Hematopoietic multipotent progenitor cell treated with erythropoietin and hydrocortisone succinate and interleukin-3 and kit ligand, for 17 days (in vitro differentiated cells): ENCODE measurements at places on chromosomes 1 and 21.
A peak's percentile ranks its signal among the peaks of the same experiment; 100 is the strongest.

- no peak for DNase-seq
Observed at GRCh38 chr1:33599516-33600115, 127.2 kb downstream of the ZSCAN20 start.

DNA sequence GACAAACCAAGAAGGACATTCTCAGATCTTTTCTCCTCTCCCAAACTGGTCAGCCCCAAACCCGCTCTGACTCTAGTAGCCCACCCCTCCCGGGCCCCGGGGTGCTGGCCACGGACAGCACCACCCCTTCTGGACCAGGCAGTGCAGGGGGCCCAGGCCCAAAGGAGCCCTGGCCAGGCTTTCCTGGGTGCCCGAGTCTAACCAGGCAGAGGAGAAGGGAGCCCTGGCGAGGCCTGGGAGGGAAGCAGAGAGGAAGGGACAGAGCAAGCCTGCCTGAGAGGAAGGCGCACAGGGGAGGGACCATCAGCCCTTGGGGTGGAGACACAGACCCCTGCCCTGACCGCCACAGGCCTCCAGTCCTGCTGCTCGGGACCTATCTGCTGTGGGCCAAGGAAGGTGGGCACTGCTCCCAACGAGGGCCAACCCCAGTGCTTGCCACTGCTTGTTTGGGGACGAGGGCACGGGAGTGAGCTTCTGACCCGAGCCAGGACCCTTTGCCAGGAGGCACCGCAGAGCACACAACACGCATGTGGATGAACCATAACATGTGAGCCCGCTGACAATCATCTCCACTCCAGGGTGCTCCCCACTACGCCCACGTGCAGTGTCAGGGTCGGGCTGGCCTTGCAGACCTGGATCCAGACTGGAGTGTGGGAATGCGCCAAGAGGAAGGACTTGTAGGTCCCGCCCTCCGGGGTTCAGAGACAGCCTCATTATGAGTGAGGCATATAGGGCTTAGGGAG lies 57.6 kb downstream of the KCNAB2 start:
- no peak for DNase-seq

DNA sequence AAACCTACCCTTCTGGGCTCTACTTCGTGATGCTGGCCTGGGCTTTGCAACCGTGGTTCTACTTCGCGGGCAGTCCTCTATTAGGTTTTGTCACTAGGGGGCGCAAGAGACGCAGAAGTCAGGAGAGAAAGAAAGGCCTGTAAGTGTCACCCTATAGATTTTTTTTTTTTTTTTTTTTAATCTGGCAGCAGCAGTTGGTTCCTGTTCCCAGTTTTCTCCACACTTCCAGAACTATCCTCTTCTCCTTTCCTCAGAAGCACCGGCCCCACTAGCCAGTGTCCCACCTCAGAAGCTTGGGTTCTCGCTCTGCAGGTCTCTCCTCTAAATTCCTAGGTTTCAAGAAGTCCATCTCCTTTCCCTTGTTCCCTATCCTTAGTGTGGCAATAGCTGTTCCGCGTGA lies 9.1 kb upstream of the LCE2D start:
- DNase-seq: peak; percentile 53

GRCh38 chr1:72567521-72567920 lies 285.2 kb upstream of the NEGR1 start:
- no peak for DNase-seq

GRCh38 chr1:234911787-234912186 lies 216.8 kb downstream of the TOMM20 start:
- no peak for DNase-seq

DNA sequence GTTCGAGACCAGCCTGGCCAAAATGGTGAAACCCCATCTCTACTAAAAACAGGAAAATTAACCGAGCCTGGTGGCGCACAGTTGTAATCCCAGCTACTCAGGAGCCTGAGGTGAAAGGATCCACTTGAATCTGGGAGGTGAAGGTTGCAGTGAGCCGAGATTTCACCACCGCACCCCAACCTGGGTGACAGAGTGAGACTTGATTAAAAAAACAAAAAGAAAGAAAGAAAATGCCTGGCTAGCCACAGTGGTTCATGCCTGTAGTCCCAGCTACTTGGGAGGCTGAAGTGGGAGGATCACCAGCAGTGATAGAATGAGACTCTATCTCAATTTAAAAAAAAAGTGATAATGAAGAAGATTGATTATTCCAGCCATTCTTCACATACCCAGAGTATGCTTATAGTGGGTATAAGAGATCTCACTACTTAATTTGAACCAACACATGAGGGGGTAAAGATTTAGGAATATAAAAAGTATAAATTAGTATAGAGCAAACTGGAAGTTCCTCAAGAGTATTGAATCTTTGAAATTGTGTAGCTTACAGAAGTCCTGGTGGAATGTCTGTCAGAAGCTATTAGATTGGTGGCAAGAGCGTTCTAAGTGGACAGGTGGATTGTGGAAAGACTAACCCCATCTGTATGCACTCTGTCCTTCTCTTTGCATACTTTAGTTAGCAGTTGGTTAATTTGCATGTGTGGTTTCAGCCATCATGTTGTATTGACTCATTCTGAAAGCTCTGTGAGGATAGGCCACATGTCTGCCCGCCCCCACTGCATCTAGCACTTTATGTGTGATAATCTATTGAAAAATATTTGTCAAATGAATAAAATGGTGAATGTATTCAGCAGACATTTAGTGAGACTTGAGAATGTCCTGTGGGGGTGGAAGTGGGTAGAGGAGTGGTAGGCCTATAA lies 25.0 kb downstream of the RLF start:
- DNase-seq: no peak

- no peak for DNase-seq
Observed at GRCh38 chr1:202213361-202214088, 19.9 kb downstream of the LGR6 start.

DNA sequence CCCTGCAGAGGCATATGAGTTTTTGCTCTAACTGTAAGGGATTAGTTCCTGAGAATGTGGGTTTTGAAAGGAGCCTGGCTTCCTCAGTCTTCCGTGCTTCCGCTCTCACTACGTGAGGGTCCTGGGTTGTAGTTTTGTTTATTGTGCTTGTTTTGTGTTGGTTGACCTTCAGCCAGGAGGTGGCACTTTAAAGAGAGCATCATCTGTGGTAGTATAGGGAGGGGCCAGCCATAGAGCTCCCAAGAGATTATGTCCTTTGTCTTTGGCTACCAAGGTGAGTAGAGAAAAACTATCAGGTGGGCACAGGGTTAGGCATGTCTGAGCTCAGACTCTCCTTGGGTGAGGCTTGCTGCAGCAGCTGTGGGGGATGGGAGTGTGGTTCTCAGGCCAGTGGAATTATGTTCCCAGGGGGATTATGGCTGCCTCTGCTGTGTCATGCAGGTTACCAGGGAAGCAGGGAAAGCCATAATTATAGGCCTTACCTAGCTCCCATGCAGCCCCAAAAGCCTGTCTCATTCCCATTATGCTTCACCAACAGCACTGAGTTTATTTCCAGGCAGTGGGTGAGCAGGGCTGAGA lies 23.5 kb downstream of the CYP4B1 start:
- no peak for DNase-seq

DNA sequence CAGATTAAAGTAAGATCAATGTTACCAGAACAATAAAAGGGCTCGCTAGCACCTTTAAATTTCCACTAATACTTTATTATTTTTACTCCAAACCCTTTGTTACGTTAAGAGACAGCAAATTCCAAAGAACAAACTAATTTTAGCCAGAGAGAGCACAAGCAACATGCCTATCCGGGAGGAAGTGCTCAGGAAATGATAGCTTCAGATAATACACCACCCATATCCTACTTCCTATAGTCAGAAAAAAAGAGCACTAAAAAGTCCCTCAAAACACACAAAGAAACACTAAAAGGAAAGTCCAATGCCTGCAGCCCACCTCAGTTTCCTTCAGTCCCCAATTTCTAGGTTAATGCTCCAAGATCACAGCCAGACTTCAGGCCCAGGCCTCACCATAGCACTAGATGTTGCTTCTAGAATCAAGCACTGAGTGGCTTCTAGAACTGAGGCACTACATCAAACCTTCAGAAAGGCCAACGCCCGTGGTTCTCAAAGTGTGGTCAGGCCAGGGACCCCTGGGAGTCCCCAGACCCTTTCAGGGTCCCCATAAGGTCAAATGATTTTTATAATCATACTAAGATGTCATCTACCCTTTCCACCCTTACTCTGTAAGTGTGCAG lies 142.6 kb downstream of the PSMG1 start:
- DNase-seq: no peak

- no peak for DNase-seq
Observed at GRCh38 chr1:162136760-162137159, 67.3 kb downstream of the NOS1AP start.

DNA sequence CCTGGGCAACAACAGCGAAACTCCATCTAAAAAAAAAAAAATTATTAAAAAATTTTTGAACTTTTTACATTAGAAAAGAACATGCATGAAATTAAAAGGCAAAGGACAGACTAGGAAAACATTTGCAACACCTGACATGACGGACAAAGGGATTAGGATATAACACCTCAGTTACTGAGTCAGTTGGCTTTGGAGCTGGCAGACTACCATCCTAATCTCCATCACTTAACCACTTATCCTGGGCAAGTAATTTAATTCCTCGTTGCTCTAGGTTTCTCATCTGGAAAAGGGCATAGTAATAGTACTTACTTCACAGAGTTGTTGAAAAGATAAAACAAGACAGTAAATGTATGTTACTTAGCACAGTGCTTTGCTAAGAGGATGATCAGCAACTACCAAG lies 11.9 kb downstream of the HECTD3 start:
- DNase-seq: no peak

DNA sequence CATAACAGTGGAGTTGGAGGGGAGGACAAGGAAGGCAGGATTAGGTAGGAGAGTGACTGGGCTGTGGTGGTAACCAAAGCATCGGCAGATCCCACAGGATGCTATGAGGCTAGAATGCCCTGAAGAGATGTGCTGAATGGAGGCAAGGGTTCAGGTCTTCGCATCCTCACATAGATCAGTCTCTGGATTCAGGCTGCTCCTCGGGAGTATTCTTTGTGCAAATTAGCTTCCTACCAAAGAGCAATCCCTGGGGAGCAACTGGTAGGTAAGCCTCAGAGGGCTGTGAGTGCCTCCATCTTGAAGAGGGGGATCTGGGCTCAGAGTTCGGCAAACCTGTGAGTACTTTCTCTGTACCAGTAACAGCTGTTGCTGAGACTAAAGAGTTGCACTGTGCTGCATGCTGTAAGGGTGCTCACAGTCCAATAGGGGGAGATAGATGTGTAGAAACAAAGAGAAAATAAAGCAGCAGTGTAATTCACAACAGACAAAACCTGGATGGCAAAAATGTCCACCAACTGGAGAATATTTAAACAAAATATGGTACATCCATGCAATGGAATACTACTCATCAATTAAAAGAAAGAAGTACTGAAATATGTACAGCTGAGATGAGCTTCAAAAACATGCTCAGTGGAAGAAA lies 322.4 kb upstream of the DEPDC1 start:
- no peak for DNase-seq

GRCh38 chr1:226763905-226764264 lies 24.8 kb upstream of the ITPKB start:
- no peak for DNase-seq

- peak; percentile 17 for DNase-seq
Observed at GRCh38 chr1:154791292-154792166, 78.6 kb downstream of the KCNN3 start.

- DNase-seq: no peak
Observed at GRCh38 chr1:169648709-169649108, 18.8 kb upstream of the SELP start.
